ENCODE measurements at places on chromosomes 16 and 17.
A peak's percentile ranks its signal among the peaks of the same experiment; 100 is the strongest.

DNA sequence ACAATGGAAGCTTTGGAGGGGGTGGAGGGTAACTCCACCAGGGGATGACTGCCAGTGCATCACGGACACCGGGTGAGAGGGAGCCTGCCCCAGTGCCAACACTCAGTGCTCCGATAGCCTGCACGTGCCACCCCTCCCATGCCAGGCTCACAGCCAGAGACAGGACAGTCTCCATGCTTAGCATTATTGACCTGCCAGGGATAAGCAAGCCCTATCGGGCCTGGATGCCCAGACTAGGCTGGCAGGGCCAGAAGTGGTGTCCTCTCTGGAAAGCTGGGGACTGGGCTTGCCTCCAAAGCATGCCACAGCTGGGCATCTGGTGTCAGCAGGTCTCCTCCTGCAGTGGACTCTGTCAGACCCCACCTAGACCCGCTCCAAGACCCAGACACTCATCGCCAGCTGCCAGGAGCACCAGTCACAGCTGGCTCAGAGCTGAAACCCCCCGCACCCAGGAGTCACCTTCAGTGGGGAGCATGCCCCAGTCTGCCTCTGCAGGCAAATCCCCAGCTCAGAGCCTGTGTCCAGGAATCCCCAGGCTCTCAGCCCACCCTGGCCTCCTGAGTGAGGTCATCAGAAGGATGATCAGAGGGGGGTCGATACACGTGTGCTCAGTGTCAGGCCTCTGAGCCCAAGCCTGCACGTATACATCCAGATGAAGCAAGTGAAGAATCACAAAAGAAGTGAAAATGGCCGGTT is 1.8 kb upstream of the RHBDF1 start:
- no peak for DNase-seq

GRCh38 chr17:5120036-5120435 is 4.2 kb downstream of the USP6 start:
- no peak for DNase-seq

DNA sequence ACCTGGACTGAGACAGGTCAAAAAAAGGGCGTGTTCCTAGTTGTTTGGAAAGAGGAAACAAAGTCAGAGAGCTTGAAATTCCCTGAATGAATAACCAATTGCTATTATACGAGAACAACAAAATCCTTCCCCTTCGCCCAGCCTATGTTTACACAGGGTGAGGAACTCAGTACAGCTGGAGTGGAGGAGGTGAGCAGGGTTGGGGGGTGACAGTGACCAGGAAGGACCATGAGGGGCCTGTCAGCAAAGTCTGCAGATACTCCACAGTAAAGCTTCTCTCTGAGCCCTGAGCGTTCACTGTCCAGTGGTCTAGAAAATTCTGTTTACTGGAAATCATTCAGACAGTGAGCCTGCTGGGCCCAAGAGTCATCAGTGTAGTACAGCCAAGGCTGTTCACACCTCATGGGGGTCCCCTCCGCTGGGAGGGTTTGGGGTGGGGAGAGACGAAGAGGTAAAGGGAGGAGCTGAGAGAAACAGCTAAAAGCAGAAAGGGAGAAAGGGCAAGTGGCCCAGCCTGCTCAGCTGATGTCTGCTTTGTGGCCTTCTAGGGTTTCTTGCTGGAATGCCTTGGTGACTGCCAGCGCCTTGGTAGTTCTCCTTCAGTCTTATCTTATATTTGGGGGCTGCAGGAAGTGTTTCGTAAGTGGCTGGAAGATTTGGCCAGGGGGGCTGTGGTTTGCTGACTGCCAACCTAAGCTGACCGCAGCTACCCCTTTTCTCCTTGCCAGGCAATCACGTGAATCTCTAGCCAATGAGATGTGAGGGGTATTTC is 5.7 kb downstream of the DUSP3 start:
- DNase-seq = no peak

DNA sequence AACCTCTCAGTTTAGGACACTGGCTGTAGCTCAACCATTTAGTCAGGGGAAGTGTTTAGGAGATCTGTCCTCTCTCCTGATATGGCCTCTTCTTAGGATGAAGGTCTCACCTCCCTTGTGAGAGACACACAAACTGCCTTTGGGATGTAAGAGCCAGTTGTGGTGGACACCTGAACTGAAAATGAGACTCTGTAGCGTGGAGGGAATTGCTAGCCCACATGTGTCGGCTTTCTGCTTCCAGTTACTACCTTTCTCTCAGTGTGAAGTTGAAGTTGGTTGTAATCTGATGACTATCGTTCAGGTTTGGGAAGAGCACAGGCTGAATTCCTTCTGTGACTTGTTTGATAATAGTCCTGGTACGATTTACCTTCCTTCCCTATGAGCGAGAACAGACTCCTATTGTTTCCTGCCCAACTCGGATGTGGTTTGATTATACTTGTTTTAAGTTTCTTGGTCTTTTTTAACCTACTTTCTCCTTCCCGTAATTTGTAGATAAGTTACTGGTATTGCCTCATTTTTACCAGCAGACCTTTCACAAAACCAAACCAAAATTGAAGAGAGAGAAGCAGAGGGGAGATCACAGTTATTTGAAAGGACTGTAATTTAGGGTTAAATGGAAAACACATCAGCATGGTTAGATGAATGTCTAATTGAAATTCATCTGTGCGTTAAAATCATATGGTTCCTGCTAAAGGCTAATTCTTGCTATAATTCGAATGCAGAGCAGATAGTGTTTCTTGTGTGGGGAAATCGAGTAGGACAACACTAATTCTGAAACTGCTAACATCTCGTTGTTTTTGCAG is 43.2 kb downstream of the CLEC16A start:
- peak; percentile 74 for DNase-seq

GRCh38 chr17:45003877-45004276 is 35.8 kb upstream of the C1QL1 start:
- DNase-seq = no peak

- no peak for DNase-seq
Observed at GRCh38 chr16:8761078-8761477, 36.4 kb downstream of the TMEM186 start.

DNA sequence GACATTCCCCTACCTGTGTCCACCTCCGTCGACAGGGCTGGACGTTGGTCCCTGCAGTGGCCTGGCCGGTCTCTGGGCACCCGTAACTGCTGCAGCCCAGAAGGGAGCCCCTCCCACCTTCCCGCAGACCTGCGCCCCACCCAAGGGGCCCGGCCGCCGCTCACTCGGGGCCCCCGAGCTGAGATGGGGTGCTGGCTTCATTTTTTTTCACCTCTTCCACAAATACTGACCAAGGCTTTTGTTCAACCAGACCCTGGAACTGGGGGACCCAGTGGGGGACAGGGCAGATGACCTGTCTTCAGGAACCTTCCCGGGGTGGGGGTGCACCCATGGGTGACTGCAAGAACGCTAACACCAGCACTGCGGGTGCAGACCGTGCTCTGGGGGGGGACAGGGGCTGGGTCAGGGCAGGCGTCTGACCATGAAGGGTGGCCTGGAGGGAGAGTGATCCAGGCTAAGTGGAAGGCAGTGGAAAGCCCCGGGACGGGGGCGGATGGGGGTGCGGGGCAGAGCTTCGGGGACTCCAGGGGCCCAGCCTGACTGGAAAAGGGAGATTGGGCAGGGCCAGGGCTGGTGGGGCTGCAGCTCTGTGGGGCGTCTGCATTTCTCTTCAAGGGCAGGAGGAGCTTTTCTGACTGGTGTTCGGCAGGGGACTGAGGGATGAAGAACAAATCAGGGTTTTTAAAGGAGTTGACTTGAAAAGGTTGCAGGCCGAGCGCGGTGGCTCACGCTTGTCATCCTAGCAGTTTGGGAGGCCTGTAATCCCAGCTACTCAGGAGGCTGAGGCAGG is 42.3 kb downstream of the SLC7A5 start:
- no peak for DNase-seq

- DNase-seq = no peak
Observed at GRCh38 chr16:13982451-13982850, 62.5 kb downstream of the ERCC4 start.

DNA sequence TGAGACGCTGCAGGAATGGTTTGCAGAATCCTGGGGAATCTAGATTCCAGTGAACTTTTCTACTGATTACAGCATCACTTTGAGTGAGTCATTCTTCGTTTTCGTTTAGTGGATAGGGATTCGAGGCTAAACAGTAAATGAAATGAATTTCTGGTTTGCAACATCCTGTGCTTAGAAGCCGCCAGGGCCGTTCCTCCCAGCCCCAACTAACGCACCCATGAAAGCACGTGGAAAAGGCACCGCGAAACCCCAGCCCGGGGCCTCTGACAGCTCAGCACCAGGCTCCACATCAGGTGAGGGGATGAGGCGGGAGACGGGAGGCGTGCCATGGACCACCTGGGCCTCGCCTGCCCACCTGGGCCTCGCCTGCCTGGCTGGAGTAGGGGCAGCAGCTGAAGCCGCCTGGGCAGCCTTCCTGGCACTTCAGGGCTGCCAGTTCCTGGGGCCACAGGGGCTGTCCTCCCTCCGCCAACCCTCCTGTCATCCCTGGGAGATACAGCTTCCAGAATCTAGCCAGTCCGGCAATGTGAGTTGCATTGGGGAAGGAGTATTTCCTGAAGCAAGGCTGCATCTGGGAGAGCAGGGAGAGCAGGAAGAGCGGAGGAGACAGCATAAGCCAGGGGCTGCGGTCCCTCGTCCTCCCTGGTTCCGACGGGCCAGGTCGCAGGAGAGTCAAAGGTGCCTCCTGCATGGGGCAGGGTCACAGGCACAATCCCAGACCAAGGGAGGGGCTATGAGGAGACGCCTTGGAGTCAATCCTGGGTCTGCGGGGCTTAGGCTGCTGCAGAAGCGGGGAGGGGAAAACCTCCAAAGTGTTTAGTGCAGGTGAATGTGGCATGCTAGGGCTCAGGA is 78.4 kb downstream of the RPH3AL start:
- DNase-seq = no peak
